Sciatic nerve (tissue), 2 donors: ENCODE measurements at places on chromosomes 2 and 18. TPM values are rescaled to one million over a fixed set of nuclear protein-coding genes. Genes with fewer than 3 reads are reported as not detected.
A peak's percentile ranks its signal among the peaks of the same experiment; 100 is the strongest.

ATG4B gene
- total RNA-seq: 92.6 TPM

TMEM18 gene
- total RNA-seq: 27.0 TPM

DNA sequence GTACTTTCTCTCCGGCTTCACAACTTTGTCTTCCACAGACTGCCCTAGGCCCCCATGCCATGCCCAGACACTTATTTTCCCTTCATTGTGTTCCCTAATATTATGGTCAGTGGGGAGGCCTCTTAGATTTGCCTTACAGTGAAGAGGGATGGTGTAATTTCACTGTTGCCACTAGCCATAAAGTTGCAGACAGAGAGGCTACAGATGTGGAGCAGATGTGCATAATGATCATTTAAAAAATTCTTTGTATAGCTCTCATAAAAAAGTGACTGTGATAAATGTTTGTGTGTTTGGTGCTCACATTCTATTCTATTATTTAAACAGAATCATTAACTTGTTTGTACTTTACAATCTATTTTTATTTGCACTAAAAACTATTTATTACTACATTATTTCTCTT lies 67.5 kb upstream of the FN1 start:
- DNase-seq: no peak

DNA sequence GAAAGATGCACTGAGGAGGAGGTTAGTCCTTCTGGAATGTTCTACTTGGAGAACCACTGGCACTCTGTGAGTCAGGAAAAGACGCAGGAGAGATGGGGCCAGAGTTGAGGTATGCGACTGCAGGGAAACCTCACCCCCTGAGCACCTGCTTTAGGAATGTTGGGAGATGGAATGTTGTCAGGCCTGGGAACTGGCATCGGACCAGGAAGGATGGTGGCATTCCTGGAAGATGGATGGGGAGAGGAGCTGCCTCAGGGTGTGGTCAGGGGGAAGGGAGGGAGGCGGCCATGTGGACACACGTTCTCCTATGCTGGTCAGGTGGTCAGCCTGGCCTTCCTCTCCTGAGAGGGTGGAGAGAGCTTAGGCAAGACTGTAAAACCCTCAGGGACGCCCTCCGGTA lies 146.3 kb downstream of the CELF4 start:
- DNase-seq: no peak

- no peak for DNase-seq
These were observed 238.2 kb upstream of the AGAP1 start for GRCh38 chr2:235255693-235256092.

- peak; percentile 62 for DNase-seq
These were observed 708 bp upstream of the RPIA start for GRCh38 chr2:88690591-88691338.
